Activated T-cell treated with anti-CD3 and anti-CD28 coated beads for 24 hours (primary cell): ENCODE measurements at places on chromosomes 2 and 18.

DNA sequence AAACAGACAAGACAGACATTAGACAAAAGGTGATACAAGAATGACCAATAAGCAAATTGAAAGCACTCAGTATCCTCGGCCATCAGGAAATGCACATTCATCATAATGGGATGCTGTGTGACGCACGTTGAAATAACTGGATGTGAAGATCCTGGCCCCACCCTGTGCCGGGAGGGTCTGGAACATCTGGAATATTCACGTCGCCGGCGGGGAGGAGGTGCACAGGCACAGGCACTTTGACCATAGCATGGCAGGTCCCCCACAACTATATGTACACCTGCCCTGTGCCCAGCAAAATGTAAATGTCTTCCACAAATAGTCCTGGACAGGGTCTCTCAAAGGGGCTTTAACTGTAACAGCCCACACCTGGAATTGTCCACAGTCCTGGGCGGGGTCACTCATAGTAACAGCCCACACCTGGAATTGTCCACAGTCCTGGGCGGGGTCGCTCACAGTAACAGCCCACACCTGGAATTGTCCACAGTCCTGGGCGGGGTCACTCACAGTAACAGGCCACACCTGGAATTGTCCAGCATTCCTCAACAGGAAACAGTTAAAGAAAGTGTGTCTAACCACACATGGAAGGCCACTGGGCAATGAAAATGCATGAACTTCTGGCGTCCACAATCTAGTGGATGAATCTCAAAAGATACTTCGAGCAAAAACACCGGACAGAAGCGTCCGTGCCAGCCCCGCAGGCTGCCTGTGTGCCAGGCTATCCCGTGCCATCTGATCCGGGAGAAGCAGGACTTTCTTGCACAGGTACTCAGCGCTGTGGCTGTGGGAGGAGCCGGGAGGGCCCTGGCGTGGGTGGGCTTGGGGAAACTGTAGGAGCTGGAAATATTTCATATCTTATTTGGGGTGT, 113.4 kb downstream of the RTP5 start:
- no peak for DNase-seq

- no peak for DNase-seq
Observed at GRCh38 chr2:71831193-71831577, 316.5 kb downstream of the CYP26B1 start.

DNA sequence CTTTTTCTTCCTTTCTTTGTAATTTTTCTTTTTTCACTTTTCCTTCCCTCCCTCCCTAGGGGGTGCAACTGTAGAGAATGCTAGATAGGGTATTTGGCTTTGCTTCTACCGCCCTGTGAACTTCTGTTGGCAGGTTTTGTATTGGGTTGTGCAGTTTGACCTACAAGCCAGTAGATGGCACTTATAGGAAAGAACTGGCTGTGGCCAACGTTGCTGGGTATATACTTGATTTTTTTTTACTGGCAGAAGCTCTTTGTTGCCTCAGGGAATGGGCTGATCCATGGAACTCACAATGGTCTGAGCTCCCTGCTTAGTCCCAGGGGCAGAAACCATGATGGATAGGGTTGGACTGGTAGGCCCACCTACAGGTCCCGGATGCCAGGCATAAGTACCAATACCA, 1019.5 kb upstream of the LRRTM1 start:
- DNase-seq: no peak

- no peak for DNase-seq
Observed at GRCh38 chr18:24766376-24766775, 305.9 kb downstream of the HRH4 start.

DNA sequence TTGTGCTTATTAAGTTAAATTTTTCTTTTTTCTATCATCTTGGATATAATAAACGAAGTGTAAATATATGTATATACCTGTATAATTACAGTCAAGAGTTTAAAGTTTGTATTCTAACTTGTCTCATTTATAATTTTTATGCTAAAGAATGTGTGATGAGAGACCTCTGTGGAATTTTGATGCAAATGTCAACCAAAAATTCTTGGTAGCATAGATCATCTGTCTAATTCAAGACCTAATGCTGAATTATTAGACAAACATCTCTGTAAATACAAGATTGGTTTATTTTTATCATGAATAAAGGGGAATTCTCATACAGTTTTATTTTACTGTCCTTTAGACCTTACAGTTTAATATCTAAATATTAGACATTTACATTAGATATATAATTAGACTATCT, 149.2 kb upstream of the VWC2L start:
- no peak for DNase-seq

DNA sequence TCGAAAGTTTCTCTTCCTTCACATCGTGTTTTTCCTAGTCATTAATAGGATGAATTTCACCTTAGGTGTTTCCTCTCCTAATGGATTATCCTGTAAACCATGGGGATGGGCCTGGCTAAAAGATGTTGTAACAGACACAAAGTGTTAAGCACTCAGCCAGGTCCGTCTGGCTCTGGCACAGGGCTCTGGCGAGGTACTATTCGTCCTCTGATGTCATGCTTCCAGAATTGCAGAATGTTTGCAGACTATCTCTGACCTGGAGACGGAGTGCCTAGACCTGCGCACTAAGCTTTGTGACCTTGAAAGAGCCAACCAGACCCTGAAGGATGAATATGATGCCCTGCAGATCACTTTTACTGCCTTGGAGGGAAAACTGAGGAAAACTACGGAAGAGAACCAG, 13.2 kb downstream of the ATG16L1 start:
- DNase-seq: no peak

DNA sequence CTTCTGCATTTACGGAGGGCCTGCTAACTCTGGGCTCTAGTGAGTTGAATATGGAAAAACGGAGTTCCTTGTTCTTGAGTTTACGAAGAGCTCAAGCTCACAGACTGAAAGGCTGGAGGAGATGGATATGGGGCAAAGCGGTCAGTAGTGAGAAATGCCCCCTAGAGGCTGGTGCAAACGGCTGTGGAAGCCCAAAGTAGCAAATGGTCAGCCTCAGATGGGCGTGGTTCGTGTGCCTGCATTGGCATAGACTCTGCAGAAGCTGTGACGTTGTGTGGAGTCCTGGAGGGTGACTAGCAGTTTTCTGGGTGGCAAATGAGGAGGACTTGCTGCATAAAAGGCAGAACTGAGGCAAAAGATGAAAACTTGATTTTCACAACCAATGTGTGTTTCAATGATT, 93.6 kb upstream of the TWIST2 start:
- DNase-seq: no peak

DNA sequence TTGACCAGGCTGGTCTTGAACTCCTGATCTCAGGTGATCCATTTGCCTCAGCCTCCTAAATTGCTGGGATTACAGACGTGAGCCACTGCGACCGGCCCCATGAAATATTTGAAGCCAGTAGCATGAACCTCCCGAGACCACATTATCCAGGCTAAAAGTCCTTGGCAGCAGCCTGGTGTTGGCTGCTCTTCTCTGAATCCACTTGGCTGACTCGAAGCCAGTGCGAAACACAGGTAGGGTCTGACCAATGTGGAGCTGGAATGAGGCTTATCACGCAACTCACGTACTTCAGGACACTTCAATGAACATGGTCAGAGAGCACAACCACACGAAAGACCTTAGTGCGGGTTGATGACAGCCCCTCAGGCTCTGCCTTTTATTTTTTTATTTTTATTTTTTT, 38.4 kb downstream of the USP40 start:
- DNase-seq: no peak

GRCh38 chr2:205700331-205701132, 18.2 kb downstream of the NRP2 start:
- DNase-seq: no peak

GRCh38 chr2:30148850-30149249, 2.0 kb downstream of the YPEL5 start:
- DNase-seq: no peak

GRCh38 chr2:178277741-178278197, 83.5 kb downstream of the OSBPL6 start:
- no peak for DNase-seq

- no peak for DNase-seq
Observed at GRCh38 chr2:174083843-174084458, 118.8 kb upstream of the SP3 start.

GRCh38 chr2:62672601-62673000, 32.9 kb upstream of the EHBP1 start:
- DNase-seq: no peak

DNA sequence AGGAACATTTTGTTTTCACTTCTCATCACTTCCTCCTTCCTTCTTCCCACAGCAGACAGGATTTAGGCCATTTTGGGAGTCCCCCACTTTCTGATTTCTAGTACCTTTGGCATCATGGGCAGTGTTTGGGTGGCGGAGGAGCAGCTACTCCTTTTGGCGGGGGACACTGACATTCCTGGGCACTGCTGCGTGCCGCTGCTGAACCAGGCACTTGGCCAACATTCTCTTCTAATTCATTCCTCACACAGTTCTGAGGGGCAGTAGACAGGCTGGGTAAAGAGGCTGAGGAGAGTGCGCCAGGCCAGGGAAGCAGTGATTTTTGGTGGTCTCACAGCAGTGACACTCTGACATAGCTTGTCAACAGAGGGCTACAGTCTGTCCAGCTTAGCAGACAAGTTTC, 270.2 kb downstream of the LOXHD1 start:
- DNase-seq: no peak

DNA sequence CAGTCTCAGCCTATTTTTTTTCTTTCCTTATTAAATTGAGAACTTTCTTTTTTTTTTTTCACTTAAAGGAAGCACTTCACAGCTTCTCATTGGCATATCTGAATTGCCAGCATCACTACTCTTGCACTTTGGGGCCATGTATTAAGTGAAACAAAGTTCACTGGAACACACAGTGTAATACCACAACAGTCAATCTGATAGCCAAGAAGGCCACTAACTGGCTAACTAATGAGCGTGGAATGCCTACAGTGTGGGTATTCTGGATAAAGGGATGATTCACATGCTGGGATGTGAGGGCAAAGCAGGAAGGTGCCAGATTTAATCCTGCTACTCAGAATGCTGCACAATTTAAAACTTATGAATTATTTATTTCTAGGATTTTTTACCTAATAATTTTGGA, 11.7 kb upstream of the C18orf63 start:
- DNase-seq: no peak

- no peak for DNase-seq
Observed at GRCh38 chr2:150674283-150674682, 186.8 kb upstream of the RND3 start.

DNA sequence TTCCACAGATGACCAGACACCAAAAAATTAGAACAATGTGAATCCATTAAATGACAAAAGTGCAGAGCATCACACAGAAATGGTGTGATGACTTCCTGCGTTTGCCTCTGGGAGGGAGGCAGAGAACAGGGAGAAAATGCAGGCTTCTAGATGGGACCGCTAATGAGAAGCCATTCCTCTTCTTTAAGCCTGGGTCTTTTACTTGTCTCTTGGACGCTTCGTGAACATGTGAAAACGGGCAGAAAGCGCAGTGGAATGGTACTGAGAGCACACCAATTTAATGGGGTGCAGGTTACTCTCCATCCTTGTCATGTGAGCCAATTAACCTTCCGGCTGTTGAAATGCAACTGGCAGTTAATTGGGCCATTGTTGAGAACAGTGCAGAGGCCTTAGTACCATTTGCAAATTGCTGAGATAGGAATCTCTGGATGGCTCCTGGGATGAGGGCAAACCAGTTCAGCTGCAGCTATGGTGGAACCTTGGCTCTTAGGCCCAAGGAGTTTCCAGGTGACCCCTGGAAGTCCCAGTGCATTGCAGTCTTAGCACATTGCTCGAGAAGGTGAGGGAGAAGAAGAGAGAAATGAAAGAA, 210.4 kb upstream of the CXCR4 start:
- no peak for DNase-seq

DNA sequence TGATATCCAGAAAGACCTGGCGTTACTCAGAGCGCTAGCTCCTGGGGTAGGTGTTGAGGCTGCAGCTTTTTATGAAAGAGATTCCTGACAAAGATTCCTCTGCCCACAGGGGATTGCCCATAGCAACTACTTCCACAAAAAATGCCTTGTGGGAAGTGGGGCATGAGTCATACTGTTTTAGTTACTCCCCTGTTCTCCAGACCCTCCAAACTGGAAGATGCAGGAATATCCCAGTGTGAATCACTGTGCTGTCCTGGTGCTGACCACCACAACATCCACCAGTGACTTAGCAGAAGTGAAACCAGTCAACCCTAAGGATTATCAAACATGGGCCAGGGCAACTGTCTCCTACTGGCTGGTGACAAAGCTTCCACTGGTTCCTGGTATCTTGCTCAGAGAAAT, 61.8 kb downstream of the CDH2 start:
- DNase-seq: no peak

GRCh38 chr18:49654347-49654746, 92.5 kb downstream of the LIPG start:
- no peak for DNase-seq

GRCh38 chr2:42804891-42805290, 12.5 kb upstream of the HAAO start:
- no peak for DNase-seq

DNA sequence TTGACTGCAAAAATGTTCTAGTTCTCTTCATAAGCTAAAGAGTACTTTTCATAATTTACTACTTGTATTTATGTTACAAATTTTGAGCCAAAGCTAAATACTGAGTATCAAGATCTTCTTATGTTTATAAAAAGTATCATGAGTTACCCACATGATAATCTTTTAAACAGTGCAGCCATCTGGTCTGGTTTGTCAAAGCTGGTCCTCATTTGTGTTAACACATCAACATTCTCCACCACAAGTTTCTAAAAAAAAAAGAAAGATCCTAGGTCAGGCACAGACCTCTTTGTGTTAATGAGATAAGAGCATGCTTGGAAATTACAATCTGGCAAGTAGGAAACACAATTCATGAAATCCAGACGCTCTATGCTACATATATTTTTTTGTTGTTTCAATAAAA, 75.5 kb upstream of the FRZB start:
- no peak for DNase-seq

DNA sequence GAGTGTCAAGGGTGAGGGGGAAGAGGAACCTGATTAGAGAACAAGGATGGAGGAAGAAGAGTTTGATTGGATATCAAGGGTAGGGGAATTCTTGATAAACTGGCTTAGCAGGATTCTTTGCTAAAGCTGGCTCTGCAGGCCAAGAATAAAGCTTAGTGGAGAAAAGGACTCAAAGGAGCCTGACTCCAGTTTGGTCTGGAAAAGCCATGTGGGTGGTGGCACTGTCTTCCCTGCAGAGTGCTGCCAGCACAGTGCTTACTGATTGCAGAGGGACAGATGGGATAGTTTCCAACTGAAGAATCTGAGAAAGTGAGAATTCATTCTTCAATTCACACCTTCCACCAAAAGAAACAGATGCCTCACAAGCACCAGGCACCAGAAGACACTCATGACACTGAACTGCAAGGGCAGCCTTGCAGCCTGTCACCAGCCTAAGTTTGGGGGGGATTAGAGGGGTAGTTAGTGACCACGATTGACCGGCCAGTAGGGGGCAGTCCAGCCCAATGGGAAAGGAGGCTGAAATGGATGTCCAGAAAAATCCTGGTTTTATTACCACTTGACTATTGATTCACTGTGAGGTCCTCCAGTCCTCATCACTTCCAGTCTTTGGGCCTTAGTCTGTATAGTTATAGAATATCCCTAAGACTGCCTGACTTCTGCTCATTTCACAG, 334.5 kb downstream of the SMAD2 start:
- DNase-seq: no peak
